Activated CD8-positive, alpha-beta memory T cell treated with anti-CD3 and anti-CD28 coated beads for 1 hour (primary cell): ENCODE measurements at places on chromosomes 11 and 22.

GRCh38 chr11:1499261-1499890, 12.8 kb upstream of the MOB2 start:
- DNase-seq: no peak

DNA sequence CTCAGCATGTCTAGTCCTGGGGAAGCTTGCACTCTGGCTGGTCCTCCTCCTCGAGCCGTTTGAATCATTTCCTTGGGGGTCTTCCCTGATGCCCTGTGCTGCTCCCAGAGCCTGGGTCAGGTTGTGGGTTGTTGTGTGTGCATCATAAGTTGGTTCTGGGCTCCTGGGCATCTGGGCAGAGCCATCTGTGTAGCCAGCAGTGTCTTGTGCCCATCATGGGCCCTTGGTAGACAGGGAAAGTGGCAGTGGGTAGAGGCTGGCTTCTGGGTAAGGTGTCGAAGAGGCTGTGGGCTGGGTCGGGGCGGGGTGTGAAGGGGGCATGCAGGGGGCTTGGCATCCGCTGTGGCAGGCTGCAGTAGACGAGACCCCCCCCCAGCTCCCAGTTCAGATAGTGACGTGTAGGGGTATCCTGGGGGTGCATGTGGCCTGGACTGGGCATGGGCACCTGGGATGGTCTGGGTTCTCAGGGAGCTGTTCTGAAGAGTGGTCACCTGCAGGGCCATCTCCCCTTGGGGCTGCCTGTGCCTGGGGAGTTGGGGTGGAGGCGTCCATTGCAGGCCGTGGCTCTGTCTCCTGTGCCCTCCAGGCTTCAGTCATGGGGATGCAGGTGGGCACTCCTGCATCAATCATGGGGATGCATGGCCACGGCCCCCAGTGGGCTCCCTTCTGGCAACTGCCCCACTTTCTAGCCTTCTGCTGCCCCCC, 7.2 kb upstream of the TRMT2A start:
- DNase-seq: no peak

GRCh38 chr11:94851864-94852636, 83.9 kb downstream of the AMOTL1 start:
- DNase-seq: no peak

DNA sequence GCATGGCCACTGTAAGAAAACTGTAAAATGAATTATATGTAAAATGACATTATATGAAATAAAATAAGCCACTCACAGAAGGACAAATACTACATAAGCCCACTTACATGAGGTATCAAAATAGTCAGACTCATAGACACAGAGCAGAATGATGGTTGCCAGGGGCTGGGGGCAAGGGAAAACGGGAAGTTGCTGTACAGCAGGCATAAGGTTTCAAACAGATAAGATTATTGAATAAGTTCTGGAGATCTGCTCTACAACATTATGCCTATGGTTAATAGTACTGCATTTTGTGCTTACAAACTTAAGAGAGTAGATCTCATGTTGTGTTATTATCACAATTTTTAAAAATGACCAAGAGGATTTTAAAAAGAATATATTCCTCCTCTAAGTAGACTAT, 32.7 kb upstream of the HEPHL1 start:
- no peak for DNase-seq

- DNase-seq: no peak
These were observed 42.1 kb downstream of the SCUBE1 start for GRCh38 chr22:43300891-43301676.

- peak; percentile 2 for DNase-seq
These were observed 762 bp downstream of the MTMR3 start for GRCh38 chr22:29883775-29884097.

DNA sequence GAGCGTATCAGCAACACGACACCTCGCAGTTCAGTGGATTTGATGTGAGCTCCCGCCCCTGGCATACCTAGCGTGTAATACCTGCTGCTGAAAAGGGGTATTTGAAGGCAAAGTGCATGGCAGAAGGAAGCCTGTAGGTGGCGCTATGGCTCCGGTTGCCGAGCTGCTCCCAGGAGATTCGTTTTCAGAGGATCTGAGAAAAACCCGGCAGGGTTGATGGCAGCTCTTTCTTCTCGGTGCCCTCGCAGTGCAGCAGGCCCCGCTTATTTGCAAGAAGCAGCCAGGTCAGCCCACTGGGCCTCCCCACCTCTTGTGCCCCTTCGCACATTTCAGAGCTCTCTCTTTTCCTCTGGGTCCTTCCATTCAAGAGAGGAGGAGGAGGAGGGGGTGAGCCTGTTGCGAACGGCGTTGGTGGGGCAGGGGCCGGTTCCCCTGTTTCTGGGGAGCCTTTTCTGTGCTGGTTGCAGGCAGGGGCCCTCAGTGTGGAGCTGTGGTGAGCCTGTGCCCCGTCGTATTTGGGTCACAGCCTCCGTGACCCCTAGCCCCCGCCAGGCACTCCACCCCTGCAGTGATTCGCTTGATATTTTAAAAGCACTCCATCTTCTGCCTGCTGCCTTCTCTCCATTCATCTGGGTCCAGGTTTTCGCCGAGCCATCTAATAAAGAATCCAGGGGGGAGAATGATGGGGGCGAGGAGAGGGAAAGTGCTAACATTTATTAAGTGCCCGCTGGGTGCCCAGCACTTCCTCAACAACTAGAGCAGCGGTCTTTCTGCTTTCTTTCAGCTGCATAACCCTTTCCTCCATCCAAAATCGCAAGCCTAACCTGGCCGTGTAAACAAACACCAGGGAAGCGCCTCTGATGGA, 85.3 kb upstream of the SYT13 start:
- no peak for DNase-seq

DNA sequence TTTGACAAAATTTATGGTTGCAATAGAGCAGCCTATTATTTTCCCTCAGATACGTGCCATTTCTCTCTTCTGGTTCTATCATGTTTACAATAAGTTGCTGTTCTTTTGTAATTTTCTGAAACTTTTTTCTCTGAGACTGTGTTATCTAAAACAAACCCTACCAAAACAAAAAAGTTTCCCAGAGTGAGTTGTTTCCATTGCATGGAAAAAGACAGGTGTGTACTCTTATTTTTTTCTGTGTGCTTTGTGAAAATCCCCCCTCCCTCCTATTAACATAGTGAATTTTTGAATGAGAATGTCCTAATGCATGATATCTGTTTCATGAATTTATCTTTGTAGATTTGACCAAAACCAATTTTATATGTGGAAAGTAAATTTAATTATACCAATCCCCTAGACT, 137.6 kb downstream of the DDX10 start:
- DNase-seq: no peak

- DNase-seq: no peak
These were observed 19.8 kb downstream of the NEFH start for GRCh38 chr22:29499852-29500251.

GRCh38 chr22:37617431-37617830, 8.8 kb downstream of the GGA1 start:
- DNase-seq: no peak

DNA sequence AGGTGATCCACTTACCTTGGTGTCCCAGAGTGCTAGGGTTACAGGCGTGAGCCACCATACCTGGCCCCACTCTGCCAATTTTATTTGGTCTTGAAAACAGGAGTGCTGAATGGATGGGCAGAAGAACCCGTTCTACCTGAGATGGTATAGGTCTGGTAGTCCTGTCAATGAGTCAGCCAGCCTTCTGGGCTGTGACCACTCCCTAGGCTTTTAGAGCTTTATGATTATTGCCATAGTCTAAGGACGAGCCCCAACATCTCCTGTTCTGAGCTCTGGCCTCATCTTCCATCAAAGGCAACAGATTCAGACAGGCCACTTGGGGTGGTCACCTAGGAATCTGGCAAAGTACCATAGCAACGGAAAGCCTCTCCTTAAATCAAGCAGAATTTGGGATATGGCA, 11.5 kb downstream of the ZDHHC5 start:
- DNase-seq: no peak

DNA sequence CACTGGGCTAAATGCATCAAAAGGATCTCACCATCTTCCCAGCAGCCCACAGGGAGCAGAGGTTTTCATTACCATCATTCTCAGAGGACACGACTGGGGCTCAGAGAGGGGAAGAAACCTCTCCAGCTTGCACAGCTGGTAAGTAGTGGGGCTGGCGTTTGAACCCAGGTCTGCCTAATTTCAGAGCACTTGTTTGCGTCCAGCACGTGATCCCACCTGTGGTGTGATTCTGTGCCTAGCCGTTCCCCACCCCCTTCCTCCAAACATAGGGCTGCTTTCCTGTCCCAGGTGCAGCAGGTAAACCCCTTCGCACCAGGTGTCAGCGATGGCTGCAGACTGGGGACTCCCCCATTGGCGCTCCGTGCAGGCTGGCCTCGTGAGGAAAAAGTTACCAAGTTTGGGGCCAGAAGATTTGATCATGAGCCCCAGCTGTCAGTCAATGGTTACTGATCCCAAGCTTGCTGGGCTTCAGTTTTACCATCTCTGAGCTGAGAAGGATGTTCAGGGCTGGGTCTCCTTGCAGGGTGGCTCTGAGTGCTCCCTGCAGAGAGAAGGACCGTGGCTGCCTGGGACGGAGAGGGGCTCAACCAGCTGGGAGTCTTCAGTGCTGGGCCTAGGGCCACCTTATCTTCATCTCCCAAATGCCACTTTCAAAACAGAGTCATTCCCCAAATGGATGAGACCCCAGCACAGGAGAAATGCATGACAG, 445.6 kb downstream of the TBC1D22A start:
- DNase-seq: no peak

- no peak for DNase-seq
These were observed 37.9 kb upstream of the NUP160 start for GRCh38 chr11:47886096-47886495.

- DNase-seq: no peak
These were observed 63.4 kb downstream of the LRP5 start for GRCh38 chr11:68375766-68376165.

- DNase-seq: no peak
These were observed 77.9 kb upstream of the TOP3B start for GRCh38 chr22:22060200-22061084.

DNA sequence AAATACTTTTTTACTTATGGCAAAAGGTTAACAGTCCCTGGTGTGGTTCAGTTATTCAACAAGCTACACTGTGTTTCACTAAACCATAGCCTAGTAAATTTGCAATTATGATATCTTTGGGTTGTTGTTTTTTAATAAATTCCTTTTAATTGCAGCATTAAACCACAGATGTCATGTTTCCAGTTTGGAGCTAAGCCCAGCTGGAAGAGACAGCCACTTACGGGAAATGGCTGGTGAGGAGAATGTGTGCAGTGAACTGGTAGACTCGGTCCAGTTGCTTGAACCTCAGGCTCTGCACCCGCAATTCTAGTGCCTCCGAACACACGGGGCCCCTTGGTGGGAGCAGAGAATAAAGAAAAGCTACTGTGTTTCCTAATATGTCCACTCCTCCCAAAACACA, 70.8 kb downstream of the WNT11 start:
- DNase-seq: no peak

GRCh38 chr11:10778217-10778970, 27.3 kb downstream of the CTR9 start:
- DNase-seq: no peak

DNA sequence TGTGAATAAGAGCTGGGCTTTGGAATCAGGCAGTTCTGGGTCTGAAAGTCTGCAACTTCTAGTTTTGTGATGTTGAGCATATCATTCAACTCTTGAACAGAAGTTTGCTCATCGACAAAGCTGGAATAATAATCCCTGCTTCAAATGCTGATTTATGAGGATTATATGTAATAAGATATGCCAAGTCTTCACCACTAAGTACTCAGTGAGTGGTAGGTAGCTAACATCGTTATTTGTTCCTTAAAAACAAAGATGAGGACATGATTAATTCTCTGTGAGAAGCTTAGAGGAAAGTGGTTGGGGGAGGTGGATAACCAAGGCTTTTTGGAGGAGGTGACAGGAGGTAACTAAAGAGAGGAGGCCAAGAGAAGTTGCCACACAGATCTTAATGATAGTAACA, 96.5 kb downstream of the ME3 start:
- no peak for DNase-seq

- DNase-seq: peak; percentile 54
These were observed at the start of gene ZNF74 for GRCh38 chr22:20393705-20394476. ZNF74 (plus strand) TSS chr22:20394151; CDS start chr22:20394629, 478 bp downstream.

GRCh38 chr11:8839957-8840945, 70.7 kb upstream of the AKIP1 start:
- DNase-seq: no peak

- DNase-seq: no peak
These were observed 729.4 kb downstream of the OPCML start for GRCh38 chr11:132802947-132803346.

GRCh38 chr11:63613517-63614135, 607 bp downstream of the PLAAT3 start:
- DNase-seq: peak; percentile 14

- no peak for DNase-seq
These were observed 46.0 kb downstream of the PPARA start for GRCh38 chr22:46196278-46196677.

DNA sequence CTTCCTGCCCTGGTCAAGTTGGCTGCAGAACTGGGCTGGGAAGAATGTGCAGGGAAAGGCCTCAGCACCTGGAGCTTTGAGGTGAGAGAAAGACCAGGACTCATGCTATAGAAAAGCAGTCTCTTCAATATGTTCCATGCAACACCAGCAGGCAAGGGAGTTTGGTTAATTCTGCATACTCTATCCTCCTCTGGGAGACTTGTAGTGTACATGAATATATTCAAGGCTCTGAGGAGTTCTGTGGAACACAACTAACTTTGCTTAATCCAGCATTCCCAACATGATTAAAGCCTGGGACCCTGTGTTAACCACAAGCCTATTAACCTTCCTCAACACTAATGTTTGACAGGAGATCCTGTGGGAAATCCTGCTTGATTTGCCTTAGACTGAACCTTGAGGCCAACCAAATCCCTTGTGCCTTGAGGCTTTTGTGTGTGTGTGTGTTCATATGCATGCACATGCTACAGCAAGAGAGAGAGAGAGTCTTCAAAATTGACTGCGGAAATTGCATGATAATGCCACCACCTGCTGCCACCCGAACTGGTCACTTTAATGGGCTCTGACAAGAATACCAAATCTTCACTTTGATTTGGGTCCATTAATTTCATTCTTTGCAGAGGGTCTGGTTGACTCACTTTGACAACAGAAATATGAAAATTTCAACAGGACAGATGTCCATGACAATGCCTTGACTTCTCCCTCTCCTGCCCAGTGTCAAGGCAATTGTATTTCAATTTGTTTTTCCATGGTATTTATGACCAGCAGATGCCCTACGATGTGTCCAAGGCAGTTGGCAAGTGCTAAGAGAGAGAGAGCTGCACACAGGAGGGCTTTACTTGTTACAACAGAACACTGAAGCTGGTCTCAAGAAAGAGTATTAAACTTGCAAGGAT, 238.2 kb upstream of the ZBED5 start:
- no peak for DNase-seq

GRCh38 chr11:114260483-114260882, 35.7 kb upstream of the NNMT start:
- no peak for DNase-seq

- no peak for DNase-seq
These were observed 13.2 kb downstream of the KCNJ4 start for GRCh38 chr22:38441620-38442287.
